ENCODE measurements at places on chromosomes 3 and 15.

DNA sequence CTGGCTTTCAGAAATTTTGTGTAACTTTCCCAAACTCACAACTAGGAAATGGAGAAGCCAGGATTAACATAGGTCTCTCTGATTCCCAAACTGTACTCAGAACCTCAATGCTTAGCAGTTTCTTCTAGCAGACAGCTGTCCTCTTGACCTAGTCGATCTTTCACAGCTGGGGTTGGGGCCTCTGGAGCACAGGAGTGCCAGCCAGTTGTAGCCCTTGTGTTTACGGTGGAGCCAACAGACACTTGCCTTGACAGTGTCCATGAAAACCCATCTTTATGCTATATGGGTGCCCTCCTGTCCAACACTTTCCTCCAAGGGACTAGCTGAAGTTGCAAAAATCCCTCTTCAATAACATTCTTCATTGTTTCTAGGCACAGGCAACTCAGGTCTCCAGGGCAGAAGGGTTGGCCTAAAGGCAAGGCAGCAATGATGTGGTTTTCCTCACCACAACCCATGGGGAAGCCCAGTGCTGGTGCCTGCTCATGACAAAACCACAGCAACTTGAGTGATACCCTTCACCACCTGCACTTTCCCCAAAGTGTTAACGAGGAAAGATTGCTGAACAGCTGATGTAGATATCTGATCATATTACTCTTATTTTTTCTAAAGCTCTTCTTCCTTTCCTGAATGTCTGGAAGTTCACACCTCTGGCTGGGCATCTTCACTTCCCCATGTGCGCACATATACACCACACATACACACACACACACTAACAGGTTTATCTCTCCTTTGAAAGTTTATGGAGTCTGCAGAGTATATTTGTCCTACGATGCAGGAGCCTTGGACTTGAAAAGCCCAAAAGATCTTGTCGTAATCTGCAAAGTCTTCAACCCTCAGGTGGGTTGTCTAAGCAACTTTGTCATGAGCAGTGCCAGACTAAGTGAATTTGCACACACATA is 11.0 kb upstream of the KNG1 start:
- DNase-seq = no peak

DNA sequence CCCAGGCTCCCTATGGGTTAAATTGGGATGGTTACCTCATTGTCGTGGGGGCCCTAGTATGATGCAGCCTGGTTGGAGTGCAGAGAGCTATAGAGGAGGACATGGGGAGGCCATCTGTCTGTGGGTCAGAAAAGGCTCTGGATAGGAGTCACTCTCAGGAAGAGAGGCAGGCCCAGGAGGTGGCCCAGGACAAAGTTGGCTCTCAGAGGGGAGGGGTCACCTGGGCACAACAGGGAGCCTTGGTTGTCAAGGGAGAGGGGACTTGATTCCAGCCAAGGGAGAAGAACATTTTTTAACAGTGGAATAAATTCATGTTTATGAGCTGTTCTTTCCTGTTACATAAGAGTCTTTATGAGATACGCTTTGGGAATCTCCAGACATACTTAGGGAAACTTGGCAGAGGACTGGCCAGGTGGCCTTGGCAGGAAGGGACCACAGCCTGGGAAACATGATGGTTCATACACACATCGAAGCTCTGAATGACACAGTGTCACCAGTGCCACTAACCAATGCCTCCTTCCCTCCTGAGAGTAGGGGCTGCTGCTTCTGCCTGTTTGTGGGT is 27.5 kb upstream of the LCTL start:
- DNase-seq = no peak

DNA sequence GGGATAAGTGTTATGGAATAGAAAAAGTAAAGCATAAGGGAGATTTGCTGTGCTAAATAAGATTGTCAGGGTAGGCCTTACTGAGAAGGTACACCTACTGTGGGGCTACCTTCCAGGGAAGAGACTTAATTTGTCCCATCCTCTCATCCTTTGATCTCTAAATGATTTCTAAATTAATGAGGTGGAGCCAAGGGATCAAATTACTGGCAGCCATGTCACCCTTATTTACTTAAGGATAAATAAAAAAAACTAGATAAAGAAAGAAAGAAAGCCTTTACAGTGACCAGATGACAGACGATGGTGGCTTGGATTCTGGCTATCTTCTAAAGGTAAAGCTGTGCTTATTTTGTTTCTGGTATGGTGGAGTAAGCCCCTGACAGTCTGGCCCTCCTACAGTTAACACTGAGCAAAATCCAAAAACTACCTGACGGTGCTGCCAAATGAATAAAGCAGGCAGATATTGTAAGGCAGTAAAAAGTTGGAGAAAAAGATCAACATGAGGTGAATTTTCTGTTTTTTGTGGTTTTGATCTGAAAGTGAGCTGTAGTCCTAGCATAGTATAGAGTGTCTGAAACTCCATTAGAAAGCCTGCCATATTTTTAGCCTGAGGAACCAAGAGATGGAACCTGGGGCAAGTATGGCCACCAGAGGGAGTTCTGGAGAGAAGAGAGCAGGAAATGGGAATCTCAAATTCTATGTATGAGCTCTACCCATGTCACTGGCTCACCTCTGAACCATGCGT is 285.1 kb upstream of the MANF start:
- no peak for DNase-seq

GRCh38 chr15:25249236-25250010 is 189.4 kb downstream of the UBE3A start:
- no peak for DNase-seq

- DNase-seq = no peak
These were observed 4.9 kb upstream of the DYNC1LI1 start for GRCh38 chr3:32575451-32576113.

DNA sequence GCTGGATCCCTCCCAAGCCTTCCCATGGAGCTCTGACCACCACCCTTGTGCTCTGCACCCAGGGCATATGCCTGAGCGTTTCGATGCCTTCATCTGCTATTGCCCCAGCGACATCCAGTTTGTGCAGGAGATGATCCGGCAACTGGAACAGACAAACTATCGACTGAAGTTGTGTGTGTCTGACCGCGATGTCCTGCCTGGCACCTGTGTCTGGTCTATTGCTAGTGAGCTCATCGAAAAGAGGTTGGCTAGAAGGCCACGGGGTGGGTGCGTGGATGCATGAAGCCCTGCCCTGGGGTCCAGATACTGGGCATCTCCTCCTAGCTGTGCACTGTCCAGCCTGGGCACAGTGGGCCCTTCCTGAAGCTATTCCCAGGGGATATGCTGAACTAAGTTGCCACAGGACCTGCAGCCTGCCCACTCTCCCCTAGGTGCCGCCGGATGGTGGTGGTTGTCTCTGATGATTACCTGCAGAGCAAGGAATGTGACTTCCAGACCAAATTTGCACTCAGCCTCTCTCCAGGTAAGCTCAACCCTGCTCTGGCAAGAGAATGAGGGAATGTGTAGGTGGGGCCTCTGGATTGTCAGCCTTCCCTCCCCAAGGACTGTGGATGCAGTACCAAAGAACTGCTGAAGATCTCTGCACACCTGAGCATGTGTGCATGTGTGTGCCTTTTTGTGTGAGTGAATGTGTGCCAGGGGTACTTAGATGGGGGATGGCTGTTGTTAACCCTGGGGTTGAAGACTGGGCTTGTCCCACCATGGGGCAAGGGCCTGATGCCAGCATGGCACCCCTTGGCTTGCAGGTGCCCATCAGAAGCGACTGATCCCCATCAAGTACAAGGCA is 2.1 kb downstream of the MYD88 start:
- no peak for DNase-seq

GRCh38 chr15:58715266-58715917 is 34.1 kb downstream of the ADAM10 start:
- DNase-seq = no peak

DNA sequence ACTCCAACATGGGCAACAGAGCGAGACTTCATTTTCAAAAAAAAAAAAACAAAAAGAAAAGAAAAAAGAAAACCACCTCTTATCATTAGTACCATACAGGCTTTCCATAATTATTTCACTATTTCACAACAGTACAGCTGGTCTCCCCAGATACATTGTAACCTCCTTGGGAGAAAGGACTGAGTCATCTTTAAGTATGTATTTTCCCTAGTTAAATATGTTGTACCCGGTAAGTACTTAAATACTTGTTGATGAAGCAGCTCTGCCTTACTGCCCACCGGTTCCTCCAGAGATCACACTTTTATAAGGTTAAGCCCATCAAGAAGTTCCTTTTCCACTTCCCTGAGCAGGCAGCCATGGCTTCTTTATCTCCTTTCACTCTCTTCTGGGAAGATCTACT is 789.5 kb upstream of the CFAP20DC start:
- no peak for DNase-seq

GRCh38 chr3:84877092-84877491 is 81.7 kb upstream of the CADM2 start:
- DNase-seq = no peak

GRCh38 chr3:60788185-60788584 is 463.1 kb downstream of the FHIT start:
- DNase-seq = no peak

DNA sequence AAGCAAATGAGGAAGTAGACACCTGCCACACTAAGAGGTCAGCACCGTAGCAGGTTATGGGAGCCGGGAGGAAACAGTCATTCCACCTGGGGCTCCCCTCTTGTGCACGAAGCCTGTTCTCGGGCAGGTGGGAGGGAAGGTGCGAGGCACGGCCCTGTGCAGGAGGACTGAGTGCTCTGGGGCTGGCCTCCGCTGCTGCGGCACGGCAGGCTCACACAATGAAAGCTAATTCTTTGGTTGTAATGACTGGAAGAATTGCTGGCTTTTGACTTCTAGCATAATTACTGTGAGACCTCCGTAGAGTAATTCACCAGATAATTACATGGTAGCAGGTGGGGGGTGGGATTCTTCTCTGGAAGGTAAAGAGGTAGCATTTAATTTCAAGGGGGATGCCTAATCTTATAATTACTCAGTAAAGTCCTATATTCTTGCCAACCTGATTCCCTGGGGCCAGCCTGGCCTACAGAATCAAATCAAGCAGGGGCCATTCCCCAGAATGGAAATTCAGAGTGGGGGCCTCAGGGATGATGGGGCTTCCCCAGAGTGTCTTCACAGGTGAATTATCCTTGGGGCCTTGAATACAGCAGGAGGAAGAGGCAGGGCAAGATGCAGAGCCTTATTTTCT is 129.1 kb downstream of the TPRA1 start:
- DNase-seq = no peak

DNA sequence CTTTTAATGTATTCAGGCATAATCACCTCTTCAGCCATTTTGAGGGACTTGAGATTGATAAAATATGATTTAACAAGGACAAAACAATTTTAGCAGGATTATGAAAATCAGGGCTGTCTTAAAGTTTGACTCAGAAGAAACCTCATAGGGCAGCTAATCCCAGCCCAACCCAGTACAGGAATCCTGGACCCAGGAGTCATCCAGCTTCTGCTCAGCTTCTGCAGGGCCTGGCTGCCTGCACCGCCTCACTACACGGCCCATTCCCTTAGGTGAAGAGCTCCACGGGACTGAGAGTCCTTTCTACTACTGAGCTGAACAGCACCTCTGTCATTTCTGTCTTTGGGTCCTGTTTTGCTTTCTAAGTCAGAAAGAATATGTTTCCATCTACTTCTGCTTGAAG is 37.5 kb downstream of the ARHGAP31 start:
- DNase-seq = no peak

GRCh38 chr15:53404930-53405493 is 354.5 kb downstream of the WDR72 start:
- DNase-seq = no peak

- no peak for DNase-seq
These were observed 1.2 kb upstream of the TCAIM start for GRCh38 chr3:44337248-44337785.

GRCh38 chr3:171829841-171830517 is 13.2 kb upstream of the TMEM212 start:
- DNase-seq = peak; percentile 3

DNA sequence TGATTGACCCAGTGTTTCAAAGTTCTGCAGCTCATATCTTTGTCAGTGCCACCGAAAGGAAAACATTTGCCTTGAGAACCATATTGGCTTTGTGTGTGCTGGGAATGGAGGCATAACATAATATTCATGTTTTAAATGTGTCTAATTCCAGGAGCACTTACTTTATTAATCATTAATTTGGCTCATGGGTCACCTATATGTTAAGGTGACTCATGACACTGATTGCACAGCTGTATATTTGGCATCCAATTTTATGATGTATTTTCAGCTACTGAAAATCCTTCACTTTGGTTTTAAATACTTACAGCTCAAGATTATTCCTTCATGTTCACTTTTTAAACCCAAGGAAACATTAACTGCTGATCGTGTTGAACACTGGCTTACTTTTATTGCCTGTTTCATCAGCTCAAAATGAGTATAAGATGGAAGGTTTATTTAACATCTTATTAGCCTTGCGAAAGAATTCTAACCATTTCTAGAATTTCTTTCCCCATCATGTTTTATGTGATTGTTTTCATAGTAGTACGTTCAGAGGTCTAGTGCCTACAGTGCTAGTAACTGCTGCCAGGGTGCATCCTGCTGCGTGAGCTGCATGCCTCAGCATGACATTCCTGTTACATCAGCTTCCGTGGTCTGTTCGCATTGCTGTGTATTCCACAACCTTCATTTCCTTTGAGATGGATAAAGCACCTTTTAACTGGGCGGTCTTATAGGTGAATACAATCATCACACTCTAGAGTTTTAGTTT is 63.7 kb downstream of the LRCH3 start:
- no peak for DNase-seq

- DNase-seq = no peak
These were observed 443.4 kb upstream of the UBE2E2 start for GRCh38 chr3:22759636-22760310.

- DNase-seq = no peak
These were observed 797 bp downstream of the PAQR9 start for GRCh38 chr3:142962520-142963233.

- no peak for DNase-seq
These were observed 56.4 kb downstream of the PRKCI start for GRCh38 chr3:170278627-170279026.

DNA sequence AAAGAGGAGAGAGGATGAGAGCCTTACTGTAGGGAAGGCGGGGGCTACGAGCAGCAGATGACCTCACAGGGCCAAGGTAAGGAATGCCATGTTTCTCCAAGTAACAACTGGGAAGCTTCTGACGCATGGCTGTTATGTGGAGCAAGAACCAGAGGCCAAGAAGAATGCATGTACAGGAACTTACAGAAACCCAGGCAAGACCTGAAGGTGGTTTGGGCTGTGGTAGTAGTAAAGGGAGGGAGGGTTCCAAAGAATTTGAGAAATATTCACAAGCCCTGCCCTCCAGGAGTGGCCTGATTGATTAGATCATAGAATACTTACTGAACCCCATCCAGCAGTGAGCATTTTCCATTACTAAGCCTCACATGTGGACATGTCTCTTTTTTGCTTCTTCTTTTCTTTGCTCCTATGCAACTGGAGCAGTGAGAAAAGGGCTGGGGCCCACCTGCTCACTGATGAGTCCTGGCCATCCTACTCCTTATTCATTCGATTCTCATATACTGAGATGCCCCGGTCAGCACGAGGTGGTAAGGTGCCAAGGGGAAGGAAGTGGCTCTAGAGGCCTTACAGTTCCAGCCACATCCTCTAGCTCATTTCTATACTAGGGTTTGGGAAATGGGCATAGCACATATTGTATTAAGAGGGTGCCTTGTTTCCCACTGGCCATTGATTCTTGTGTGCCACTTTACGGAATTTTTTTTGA is 8.3 kb upstream of the SLC12A8 start:
- DNase-seq = no peak

- no peak for DNase-seq
These were observed 167.2 kb downstream of the KCNMB2 start for GRCh38 chr3:178703268-178703975.

GRCh38 chr3:197784019-197784585 is 7.0 kb upstream of the LRCH3 start:
- DNase-seq = no peak

Data from anterior cingulate cortex (tissue), 58 donors.